ENCODE measurements at places on chromosomes 3 and 15. TPM values are rescaled to one million over a fixed set of nuclear protein-coding genes. Genes with fewer than 3 reads are reported as not detected.

Gene UNC13C
- not detected for total RNA-seq

Gene XCR1
- not detected for total RNA-seq

Gene SCN11A
- 0.24 TPM for total RNA-seq

Gene CHST14
- 16.7 TPM for total RNA-seq

Gene SOX14
- total RNA-seq, result not detected

Gene CD96
- 56.2 TPM for total RNA-seq

Gene APPL1
- 69.5 TPM for total RNA-seq

Gene TEX9
- total RNA-seq, result 41.8 TPM

Gene PLA2G4E
- not detected for total RNA-seq

Gene TGM4
- not detected for total RNA-seq
